B cell (primary cell): ENCODE measurements at places on chromosomes 12 and 14. TPM values are rescaled to one million over a fixed set of nuclear protein-coding genes. Genes with fewer than 3 reads are reported as not detected.

GRCh38 chr14:33039311-33039710 is 100.6 kb downstream of the NPAS3 start:
- no peaks in the 10 kb centered on the region for H3K4me1 ChIP-seq
- H3K27me3 ChIP-seq: no peaks in the 10 kb centered on the region
- H3K27ac ChIP-seq: no peak overlapping the region
- H3K4me3 ChIP-seq: no peak overlapping the region
- DNase-seq: no peak

FOXA1 gene
- not detected in 2 replicates for polyA plus RNA-seq

- H3K36me3 ChIP-seq: peaks cover 28% of the 10 kb centered on the region
- H3K4me3 ChIP-seq: no peak overlapping the region
- H3K27ac ChIP-seq: no peak overlapping the region
- no peaks in the 10 kb centered on the region for H3K27me3 ChIP-seq
- no peaks in the 10 kb centered on the region for H3K4me1 ChIP-seq
- no peak for DNase-seq
Observed at GRCh38 chr12:3744229-3744901, 8.5 kb downstream of the CRACR2A start.

DNA sequence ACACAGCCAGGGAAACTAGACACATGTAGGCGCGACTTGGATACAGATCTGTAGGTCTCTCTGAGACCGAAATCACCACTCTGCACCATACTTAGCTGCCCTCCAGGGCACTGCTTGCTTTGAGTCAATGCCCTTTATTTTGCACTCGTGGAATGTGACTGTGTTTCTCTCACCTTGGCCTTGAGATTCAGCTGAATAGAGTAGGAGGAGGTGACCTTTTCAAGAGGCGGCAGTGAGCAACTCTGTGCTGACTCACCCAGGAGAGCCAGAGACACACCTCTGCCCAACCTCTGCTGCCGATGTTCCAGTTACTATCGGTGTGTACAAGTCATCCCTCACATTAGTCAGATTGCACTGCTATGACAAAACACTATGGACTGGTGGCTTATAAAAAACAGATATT is 583.4 kb downstream of the VRK1 start:
- no peaks in the 10 kb centered on the region for H3K4me1 ChIP-seq
- H3K4me3 ChIP-seq: no peak overlapping the region
- DNase-seq: no peak
- H3K36me3 ChIP-seq: no peaks in the 10 kb centered on the region
- H3K27me3 ChIP-seq: no peaks in the 10 kb centered on the region

DNA sequence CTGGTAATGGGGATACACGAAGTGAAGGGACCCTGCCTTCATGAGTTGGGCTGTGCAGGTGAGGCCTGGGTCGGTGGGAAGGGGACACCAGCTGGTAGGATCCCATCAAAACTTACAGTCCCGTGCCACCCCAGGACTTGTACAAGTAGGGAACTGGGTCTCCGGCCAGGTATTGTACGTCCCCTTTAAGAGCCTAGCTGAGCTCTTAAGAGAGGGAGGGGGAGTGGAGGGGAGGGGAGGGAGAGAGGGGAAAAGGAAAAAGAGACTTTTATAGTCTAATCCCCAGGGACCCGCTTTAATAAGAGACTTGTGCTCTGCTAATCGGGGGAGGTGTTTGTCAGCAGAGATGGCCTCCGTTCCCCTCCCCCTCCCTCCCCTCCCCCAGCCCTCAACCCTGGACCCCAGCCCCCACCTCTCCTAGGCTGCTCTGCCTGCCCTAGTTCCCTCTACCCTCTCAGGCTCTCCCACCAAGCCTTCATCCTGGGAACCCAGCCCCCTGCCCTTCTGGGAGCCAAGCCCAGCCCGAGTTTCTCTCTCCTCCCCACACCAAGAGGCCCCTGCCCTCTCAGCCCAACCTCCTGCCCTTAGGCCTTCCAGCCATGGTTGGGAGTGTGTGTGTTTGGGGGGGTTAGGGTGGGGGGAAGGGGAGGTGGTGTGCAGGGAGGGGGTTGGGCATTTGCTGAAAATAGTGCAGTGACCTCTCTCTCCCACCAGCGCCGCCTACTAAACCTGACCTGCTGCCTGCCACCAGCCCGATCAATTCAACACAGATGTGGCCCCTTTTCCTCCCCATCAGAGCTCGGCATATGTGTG is 2.6 kb downstream of the GDF11 start:
- no peaks in the 10 kb centered on the region for H3K36me3 ChIP-seq
- H3K27me3 ChIP-seq: no peaks in the 10 kb centered on the region
- DNase-seq: no peak
- no peak overlapping the region for H3K4me3 ChIP-seq
- peaks cover 20% of the 10 kb centered on the region for H3K4me1 ChIP-seq

DNA sequence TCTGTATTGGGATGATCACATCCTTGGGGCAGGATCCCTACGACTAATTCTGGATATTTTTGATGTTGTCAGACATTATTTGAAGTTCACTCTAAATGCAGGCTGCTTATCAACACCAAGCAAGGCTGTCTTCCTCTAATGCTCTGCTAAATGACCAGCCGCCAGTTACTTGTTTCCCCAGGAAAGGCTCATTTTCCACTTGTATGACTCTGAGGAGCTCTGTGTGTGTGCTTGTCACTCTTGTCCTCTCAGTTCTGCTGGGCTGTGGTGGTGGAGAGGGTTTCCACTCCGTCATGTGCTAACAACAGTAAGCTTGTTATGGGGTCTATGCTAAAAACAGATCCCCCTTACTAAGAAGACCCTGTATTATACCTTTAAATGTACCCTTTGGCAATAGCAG is 42.1 kb downstream of the ATL1 start:
- H3K36me3 ChIP-seq: no peaks in the 10 kb centered on the region
- DNase-seq: no peak
- H3K4me1 ChIP-seq: no peaks in the 10 kb centered on the region
- no peak overlapping the region for H3K4me3 ChIP-seq
- no peaks in the 10 kb centered on the region for H3K27me3 ChIP-seq
